Urothelium cell line (cell line): ENCODE measurements at places on chromosomes 11 and 22.

GRCh38 chr11:48055292-48056132, 75.2 kb downstream of the PTPRJ start:
- peak; percentile 40 for DNase-seq

GRCh38 chr22:25048659-25049647, 96.4 kb downstream of the KIAA1671 start:
- peak; percentile 94 for DNase-seq

- no peak for DNase-seq
Observed at GRCh38 chr11:108863528-108863927, 198.7 kb downstream of the DDX10 start.

DNA sequence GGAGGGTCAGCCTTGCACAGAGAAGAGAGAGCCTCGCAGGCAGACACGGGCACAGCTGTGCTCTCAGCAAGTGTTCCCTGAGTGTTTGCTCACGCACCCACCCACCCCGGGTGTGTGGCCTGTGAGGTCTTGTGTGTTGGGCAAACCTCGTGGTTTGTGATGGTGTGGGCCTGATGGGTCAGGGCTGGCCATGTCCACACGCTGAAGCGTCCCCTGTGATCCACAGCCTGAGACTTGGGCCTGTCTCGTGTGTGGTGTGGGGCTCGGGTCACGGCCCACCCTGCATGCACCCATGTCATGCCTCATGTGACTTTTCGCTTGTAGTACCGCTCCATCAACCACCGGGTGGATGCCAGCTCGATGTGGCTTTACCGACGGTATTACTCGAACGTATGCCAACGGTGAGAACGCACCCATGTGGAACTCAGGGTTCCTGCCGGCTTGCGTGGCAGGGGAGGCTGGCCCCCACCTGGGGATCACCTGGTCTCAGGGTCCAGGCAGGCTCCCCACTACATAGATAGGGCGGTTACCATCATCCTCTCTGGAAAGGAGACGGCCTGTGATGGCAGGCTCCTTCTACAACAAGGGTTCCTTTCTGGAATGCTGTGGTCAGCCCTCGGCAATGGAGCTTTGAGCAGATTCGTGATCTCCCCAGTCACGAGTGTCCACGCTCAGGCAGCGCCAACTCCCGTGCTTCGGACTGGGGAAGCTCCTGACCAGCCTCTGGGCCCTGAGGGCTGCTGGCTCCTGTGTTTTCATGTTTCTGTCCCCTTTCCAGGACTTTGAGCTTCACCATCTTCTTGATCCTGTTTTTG, 5.9 kb downstream of the TPCN2 start:
- DNase-seq: no peak

GRCh38 chr11:44029977-44030911, 17.5 kb upstream of the ACCSL start:
- no peak for DNase-seq

DNA sequence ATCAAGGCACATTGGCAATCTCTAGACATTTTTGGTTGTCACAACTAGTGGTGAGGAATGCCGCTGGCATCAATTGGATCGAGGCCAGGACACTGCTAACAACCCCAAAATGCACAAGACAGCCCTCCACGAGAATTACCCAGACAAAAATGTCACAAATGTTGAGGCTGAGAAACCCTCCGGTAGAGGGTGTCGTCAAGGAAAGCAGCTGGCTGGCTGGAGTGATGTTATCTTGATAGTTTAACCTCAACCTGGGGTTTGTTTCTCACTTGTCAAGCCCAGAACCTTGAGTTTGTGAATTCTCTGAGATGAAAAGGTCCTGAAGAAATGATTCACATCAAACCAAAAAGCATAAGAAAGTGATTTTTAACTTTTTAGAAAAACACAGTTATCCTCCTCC, 21.1 kb upstream of the TMPRSS13 start:
- no peak for DNase-seq

DNA sequence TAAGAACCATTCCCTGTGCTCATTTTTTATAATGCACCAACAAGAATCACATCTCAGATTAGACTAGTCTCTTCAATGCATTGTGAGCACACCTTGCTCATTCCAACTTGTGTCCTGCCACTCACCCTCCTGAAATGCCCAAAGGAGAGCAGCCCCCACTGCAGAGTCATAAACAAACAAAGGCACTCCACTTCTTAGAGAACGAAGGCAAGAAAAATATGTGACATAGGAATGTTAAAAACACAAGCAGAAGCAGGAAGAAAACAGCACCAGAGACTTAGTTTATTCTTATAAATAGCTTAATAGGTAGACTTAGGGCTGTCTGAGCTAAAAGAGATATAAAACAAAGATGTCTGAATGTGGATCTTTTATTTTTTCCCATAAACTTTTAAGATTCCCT, 57.2 kb downstream of the GUCY1A2 start:
- peak; percentile 29 for DNase-seq

GRCh38 chr11:108803776-108804175, 138.9 kb downstream of the DDX10 start:
- DNase-seq: no peak

DNA sequence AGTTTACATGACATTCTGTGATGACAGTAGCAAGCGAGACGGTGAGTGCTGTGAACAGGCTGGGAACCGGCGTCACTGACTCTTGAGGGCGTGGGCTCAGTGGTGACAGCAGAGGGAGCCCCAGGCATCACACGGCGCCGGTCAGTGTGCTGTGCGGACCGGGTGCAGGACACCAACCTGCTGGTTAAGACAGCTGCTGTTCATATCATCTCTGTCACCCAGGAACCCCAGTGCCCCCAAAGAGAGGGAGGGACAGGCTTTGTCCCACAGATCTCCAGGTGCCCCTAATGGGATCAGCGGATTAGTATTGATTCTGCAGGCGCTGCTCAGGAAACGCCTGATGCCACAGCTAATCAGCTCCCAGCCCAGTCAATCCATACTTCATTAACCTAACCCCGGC, 18.4 kb downstream of the B3GAT1 start:
- DNase-seq: no peak

GRCh38 chr11:70466154-70466553, 67.8 kb downstream of the CTTN start:
- peak; percentile 32 for DNase-seq

DNA sequence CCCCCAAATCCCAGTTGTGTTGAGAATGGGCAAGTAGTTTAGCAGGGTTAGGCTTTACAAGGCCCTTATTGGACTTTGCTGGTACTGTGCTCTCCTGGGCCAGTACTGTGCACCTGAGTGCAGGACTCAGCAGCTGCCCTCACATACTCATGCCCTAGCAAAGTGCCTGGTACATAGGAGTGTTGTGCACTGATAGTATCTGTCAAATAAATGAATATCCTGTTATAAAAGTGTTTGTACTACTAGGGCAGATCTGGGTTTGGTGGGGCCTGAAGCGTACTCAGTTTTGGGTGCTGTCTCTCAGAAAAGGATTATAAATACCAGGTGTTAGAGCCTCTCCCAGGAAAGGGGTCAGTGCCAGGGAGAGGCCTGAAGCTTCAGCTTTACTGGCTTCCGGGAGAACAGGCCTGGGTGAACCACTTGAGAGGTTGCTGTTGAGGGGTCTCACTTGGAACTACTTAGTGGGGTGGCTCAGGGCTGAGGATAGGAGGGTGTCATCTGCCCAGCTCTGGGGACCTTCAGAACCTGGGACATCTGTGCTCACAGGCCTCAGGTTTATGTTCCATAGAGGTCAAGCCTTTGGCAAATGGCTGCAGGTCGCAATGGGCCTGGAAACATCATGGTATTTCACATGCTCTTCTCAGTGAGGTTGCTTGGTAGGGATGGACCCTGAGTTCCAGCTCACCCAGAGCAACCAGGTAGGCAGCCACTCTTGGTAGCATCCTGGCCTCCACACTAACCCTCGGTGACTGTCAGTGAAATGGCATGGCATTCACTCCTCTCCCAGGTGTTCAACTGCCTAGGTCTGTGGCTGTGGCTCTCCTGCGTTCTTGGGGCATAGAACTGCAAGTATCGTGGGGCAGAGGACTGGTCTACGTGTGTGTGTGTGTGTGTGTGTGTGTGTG, 106.1 kb downstream of the ZBTB16 start:
- no peak for DNase-seq

DNA sequence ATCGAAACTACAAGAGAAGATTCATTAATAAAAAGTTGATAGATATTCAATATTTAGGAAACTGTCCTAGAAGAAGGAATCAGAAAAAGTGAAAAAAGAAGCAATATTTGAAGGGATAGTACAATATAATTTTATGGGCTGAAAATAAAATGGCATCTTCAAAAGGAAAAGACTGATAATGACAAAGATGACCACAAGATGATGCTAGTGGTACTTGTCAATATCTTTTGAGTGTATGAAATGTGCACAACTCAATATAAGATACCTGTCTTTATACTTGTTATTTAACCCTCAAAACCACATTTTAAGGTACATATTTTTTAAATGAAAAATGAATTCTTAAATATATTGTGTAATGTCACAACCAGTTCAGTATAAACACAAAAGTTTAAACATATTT, 1059.6 kb upstream of the RAG2 start:
- peak; percentile 6 for DNase-seq

DNA sequence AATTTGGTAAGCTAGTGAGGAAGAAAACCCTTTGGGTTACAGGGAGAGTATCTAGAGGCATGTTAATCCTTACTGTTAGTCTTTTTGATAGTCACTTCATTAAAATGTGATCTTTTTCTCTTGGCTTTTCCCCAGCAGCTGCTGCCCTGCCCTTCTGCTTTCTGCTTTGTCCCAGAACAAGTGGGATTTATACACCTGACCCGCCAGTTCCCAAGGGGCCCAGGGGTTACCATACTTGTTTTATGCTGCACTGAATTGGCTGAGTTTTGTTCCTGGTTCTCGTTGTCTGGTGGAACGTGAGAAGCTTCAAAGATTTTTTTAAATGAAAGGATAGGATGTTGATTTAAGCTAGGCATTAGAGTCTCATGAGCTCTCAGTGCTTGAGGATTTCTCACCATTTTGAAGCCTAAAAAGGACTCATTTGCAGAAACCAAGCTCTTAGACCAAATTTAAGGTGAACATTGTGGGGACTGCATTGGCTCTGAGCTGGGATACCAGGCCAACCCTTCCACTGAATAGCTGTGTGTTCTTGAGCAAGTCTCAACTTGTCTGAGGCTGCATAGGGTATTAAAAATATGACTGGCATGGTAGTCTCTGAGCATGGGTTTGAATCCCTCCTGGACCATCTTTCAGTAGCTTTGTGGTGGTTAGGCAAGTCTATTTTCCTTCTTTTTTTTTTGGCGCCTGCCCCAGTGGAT, 6.6 kb downstream of the LIMK2 start:
- no peak for DNase-seq

DNA sequence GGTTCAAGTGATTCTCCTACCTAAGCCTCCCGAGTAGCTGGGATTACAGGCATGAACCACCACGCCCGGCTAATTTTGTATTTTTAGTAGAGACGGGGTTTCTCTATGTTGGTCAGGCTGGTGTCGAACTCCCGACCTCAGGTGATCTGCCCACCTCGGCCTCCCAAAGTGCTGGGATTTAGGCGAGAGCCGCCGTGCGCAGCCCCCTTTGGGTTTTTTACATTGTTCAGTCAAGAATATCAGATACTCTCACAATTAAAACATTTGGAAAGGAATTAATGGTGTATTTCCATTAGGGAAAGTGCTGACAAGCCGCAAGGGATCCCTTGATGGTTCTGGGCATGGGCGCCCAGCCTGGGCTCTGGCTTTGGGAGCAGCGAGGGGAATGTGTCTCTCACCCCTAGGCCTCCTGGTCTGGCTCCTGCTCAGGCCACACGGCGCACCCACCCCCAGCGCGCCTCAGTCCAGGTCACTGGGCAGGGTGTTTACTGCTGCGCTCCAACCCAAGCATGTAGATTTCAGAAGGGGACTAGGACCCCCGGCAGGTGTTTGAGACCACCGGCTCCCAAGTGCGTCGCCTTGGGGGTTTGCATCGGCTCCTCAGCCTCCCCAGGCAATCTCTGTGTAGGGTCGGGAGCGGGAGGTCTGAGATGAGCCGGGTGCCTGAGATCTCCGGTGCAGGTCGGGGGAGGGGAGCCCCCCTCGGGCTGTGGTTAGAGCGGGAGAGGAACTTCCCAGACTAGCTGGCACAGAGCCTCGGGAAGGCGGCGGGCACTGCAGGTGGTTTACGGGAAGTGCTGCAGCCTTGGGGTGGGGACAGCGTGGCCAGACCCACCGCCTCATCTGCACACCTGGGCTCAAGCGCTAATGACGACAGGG, 809 bp upstream of the IRF7 start:
- no peak for DNase-seq

- DNase-seq: no peak
Observed at GRCh38 chr11:61707574-61707973, 27.4 kb downstream of the DAGLA start.

DNA sequence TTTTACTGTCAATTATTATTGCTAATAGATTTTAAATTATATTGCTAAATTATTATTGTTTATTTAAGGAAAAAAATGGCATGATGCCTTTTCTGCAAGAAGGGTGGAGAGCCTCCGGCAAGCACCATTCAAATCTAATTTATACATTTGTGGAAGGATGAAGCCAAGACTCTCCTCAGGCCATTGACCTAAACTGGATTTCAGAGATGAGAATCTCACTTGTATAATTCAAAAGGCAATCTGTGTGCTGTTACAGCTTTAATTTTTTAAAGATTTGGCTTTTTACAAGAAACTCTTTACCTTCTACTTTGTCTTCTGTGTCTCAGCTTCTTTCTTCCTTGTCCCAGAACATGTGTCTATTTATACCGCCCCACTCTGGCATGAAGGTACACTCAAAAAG, 722.5 kb downstream of the ETS1 start:
- no peak for DNase-seq

DNA sequence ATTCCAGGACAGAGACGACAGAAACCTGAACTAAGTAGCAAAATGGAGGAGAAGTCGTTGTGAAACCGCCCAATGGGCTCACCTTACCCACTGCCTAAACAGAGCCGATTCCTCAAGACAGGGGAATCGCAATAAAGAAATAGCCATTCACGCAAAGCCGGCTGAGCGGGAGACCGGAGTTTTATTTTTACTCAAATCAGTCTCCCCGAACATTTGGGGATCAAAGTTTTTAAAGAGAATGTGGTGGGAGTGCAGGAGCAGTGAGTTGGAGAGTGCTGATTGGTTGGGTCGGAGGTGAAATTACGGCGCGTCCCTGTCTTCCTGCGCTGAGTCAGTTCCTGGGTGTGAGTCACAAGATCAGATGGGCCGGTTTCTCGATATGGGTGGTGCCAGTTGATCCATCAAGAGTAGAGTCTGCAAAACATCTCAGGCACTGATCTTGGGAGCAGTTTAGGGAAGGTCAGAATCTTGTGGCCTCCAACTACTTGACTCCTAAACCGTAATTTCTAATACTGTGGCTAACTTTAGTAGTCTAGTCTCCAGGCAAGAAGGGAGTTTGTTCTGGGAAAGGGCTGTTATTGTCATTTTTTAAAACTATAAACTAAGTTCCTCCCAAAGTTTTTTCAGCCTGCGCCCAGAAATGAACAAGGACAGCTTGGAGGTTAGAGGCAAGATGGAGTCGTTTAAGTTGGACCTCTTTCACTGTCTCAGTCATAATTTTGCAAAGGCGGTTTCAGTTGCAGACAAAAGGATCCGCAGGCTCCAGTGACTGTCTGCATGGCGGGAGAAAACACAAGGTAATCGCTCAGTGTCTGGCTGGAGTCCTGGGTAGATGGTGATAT, 34.1 kb downstream of the OR4D9 start:
- peak; percentile 84 for DNase-seq

- DNase-seq: no peak
Observed at GRCh38 chr11:28822576-28822975, 714.4 kb downstream of the METTL15 start.

- DNase-seq: no peak
Observed at GRCh38 chr11:6391537-6392134, 1.4 kb downstream of the SMPD1 start.

- DNase-seq: no peak
Observed at GRCh38 chr22:31585161-31585859, 76.7 kb downstream of the PISD start.
